ENCODE measurements at places on chromosomes 11 and 22.
A peak's percentile ranks its signal among the peaks of the same experiment; 100 is the strongest.

GRCh38 chr11:67255353-67255752 is 10.9 kb upstream of the GRK2 start:
- DNase-seq = no peak

GRCh38 chr11:16215352-16215751 is 141.0 kb downstream of the SOX6 start:
- no peak for DNase-seq

- DNase-seq = no peak
Observed at GRCh38 chr11:61543606-61544306, 35.2 kb downstream of the LRRC10B start.

GRCh38 chr11:133154076-133154475 is 378.2 kb downstream of the OPCML start:
- no peak for DNase-seq

GRCh38 chr11:59174664-59175033 is 2.7 kb downstream of the DTX4 start:
- DNase-seq = no peak

DNA sequence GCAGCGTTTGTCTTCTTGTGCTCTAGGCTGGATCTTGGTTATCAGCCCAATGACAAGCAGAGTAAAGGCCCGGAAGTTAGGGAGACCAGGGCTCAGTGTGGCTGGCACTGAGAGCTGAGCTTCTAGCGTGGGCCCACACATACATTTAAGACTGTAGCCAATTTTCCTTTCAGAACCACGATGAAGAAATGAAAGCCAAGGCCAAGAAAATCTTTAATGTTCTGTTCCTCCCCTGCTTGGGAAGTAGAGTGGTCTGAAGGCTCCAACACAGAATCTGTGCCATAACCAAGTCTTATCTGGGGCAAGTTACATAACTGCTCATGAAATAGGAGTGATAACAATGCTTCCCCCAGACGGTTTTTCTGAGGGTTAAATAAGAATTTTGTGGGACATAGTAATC is 4.7 kb upstream of the ST3GAL4 start:
- DNase-seq = no peak

DNA sequence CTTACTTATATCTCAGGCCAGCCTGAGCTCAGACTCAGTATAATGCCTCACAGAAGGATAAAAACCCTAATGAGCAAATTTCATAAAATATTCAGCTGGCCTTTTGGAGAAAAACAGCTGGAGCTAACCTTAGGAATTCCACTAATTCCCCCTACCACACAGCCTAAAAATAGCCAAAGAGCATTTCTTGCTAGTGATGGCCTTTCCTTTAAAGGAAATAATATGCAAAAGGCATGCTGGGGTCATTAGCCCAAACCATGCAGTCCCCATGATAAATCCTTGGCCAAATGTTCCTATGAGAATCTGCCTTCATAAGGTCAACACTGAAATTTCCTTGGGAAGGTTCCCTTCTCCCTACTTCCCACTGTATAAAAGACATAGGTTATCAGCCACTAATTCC is 38.2 kb downstream of the SYTL2 start:
- DNase-seq = no peak

DNA sequence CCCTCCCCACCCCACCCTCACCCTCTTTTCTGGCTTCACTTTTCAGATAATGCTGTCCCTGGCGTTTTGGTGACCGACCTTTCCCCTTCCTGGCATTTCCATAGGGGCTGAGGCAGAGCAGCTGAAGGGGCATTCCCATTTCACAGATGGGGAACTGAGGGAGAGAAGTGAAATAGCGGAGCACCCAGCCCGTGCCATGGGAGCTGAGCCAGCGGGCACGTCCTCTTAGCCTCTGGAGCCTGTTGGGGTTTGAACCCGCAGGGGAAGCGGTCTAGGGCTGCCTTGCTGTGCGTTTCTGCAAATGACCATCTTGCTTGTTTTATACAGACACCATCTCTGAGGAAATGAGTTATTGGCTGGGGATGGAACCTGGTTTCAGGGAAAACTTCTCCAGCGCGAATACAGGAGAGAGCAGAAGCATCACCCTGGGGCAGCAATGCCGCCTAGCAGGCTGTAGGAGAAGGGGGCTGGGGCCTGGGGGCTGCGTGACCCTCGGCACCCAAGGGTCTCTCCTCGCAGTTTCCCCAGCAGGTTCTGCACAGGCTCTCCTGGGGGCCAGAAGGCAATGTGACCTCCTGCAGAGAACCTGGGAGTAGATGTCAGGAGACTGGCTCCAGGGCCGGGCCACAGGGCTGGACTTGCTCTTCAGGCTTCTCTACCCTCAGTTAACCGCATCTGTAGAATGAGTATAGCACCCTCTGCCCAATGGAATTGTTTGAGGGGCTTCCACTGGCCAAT is 1.5 kb downstream of the PTPRJ start:
- peak; percentile 65 for DNase-seq

- DNase-seq = no peak
Observed at GRCh38 chr22:39383841-39384625, 15.5 kb upstream of the TAB1 start.

- DNase-seq = no peak
Observed at GRCh38 chr11:19864141-19865140, 151.8 kb downstream of the NAV2 start.

GRCh38 chr22:48665311-48665995 is 1162.2 kb downstream of the BRD1 start:
- DNase-seq = no peak

DNA sequence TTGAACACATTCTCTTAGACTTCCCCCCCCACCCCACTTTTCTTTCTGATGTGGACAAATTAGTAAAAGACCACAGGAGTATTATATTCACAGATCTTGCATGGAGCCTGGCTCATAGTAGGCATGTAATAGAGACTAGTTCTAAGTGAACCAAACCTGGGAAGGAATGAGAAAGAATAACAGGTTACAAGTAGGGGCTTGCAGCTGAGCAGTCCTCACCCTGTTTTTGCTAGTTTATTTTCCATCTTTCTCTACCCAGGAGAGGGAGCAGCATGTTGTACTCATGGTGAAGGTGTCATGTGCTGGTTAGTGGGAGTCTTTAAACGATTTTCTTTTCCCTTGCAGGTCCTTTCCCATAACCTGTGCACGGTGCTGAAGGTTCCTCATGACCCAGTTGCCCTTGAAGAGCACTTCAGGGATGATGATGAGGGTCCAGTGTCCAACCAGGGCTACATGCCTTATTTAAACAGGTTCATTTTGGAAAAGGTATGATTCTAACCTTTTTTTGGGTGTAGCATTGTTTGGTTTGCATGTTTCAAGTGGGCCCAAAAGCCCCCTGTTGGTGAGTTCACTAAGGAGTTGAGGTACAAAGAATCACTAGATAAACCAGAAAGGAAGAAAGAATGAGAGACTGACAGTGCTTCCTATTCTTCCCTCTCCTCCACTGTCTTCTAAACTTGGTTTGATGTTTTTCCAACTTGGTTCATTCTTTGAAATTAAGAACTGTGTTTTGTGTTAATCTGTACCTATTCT is 30.1 kb downstream of the SWAP70 start:
- DNase-seq = no peak

GRCh38 chr11:78187366-78188285 is 800 bp downstream of the KCTD21 start:
- peak; percentile 14 for DNase-seq

DNA sequence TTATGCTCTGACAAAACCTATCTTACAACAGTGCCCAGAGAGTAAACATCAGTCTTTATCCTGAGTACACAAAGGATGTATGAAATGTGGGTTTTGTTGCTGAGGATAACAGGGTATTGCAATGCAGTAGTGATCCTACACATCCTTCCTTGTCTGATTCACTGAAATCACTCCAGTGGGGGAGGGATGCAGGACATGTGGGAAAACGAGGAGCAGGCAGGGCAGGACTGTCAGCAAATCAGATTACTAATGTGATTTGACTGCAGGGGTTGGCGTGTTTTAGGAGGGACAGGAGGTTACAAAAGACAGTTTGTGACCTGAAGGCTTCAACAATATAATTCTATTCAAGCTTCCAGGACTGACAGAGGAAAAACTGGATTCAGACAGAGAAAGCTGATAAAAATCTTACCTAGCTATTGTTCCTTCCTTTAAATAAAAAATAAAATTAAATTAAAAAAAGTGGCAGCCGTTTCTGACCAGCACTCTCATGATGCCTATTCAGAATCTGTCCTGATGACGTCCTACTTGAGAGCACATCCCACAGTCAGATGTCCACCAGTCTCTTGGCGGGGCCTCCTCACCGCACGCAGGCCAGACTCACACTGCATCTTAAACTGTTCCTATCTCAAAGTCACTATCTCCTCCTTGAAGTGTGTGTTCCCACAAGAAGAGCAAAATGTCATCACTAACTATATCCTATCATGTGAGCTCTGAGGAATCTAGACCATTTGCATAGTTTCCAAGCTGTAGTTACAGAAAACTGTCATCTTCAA is 50.6 kb upstream of the MN1 start:
- no peak for DNase-seq

DNA sequence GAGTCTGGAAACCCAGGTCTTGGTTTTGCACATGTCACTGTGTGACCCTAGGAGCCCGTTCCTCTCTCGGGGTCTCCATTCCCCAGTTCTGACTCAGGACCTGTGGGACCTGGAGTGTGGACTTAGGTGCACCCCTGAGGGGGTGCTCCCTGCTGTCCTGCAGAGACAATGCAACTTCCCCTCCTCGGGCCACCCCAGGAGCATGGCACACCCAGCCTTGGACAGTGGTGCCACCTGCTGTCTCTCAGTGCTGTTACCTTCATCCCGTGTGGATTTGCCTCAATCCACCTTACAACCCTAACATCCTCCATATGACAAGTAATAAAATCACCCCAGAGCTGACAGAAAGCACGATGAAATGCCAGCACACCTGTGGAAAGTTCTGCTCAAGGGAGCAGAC is 27.5 kb upstream of the CRYBB3 start:
- DNase-seq = no peak

DNA sequence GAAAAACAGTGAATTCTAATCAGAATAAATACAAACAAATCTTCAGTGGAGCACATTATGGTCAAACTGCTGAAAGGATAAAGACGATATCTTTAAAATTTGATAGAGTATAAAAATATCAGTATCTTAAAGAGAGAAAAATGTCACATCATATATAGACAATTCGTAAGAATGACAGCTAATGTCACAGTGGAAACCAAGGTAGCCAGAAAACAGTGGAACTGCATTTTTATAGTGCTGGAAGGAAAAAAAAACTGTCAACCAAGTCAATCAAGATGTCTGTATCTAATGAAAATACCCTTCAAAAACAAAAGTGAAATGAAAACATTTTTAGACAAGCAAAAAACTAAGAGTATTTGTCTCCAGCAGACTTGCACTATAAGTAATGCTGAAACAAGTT is 73.4 kb upstream of the HMGXB4 start:
- no peak for DNase-seq

DNA sequence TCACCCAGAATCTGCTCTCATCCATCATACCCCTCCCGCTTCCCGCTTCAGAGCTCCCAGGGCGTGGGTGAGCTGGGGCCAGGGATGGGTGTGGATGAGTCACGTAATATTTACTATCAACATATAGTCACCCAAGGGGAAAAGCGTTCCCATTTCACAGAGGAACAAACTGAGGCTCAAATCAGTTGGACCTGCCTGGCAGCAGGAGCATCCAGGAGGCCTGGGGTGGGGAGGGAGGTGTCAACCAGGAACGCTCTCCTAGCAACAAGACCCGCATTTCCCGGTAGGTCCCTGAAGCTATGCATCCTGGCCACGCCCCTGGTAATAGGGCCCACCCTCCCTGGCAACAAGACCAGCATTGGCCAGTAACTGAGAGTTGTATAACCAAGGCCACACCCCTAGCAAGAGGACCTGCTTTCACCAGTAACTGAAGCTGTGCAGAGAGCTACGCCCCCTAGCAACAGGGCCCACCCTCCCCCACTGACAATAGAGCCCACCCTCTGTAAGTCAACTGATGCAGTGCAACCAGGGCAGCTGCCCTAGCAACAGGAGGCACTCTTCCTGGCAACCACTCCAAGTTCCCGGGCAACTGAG is 32.7 kb upstream of the TXNRD2 start:
- peak; percentile 40 for DNase-seq

DNA sequence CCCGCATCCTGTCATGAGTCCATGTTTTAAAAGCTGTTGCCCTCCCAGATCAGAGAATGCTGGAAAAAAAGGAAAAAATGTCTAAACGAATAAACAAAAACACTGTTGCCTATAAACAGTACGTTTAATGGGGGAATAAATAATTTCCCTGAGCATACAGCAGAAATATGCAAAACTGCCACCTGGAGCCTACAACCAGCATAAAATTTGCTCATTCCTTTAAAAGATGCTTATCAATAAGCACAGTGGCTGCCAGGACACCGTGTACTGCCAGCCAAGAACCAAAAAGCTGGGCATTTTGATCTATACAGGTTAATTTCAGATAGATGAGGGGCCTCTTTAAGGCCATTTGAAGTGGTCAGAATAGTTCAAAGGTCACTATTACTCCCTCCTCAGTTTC is 5.7 kb upstream of the CPT1A start:
- DNase-seq = no peak

DNA sequence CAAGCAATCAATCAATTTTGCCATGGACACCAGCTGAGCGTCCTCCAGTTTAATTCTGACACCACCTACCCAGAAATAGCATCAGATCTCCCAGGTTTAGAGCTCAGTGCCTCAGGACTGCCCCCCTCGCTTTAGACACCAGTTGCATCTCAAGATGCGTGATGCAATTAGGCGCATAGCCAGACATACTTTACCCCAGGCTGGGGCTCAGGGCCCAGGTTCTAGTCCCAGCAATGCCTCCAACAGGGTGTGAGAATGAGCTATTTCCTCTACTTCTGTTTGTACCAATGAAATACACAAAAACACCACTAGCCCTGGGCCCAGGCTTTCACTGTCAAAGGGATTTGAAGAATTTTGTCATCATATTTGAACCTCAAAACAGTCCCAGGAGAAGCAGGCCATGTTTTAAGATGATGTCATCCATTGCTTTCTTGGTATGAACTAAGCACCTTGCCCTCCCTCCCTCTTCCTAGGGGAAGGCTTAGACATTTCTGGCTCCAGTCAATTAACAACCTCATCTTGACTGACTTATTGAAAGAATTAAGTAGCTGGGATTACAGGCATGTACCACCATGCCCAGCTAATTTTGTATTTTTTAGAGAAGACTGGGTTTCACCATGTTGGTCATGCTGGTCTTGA is 61.5 kb upstream of the INCENP start:
- DNase-seq = no peak

- DNase-seq = no peak
Observed at GRCh38 chr22:30992565-30992964, 23.5 kb downstream of the TUG1 start.

DNA sequence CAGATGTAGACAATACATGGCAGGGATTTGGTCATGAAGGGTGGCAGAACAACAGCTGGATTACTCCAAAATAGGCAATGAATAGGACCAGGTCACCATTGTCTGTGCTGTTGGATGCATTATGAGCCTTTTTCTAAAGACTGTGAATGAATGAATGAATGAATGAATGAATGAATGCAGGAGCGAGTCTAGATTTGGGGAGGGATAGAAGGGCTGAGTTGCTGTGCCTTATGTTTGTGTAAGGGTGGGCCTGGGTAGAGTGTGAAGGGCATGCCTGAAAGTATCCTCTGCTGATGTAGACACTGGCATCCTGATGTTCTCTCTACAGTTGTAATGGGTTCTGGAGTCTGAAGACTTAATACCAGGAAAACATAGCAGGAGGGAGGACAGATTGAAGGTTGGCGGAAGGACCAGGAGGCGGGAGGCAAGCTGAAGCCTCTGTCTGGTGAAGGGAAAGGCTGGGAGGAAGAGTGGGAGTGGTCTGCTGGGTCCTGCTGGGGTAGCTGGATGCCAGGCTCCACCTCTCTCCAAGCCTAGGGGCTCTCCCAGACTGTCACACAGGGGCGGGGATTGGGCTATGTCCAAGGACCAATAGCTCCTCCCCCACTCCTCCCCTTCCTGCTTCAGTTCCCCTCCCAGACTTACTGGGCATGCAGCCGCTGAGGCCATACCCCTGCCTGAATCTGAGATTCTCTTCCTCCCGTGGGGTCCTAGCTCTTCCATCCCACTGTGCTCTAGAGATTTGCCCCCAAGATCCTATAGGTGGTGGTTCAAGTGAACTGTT is 4.8 kb downstream of the TRIM3 start:
- peak; percentile 77 for DNase-seq

All from posterior cingulate gyrus (tissue), 11 donors.